ENCODE measurements at places on chromosomes 11 and 22. TPM values are rescaled to one million over a fixed set of nuclear protein-coding genes. Genes with fewer than 3 reads are reported as not detected.

Gene MS4A12
- not detected for polyA plus RNA-seq

Gene OR6A2
- not detected for polyA plus RNA-seq

Gene MAML2
- 1.5 TPM for polyA plus RNA-seq

Gene ZC3H12C
- polyA plus RNA-seq, result 3.2 TPM

Gene ARHGAP32
- polyA plus RNA-seq, result 3.5 TPM

Gene USH1C
- polyA plus RNA-seq, result 3.2 TPM

Gene BTBD18
- not detected for polyA plus RNA-seq

Gene TMEM151A
- polyA plus RNA-seq, result 1.8 TPM

Gene FOLR2
- not detected for polyA plus RNA-seq

Gene MPPED2
- not detected for polyA plus RNA-seq

Gene MS4A5
- not detected for polyA plus RNA-seq

Gene CHRDL2
- polyA plus RNA-seq, result 5.4 TPM

Gene C11orf87
- polyA plus RNA-seq, result not detected

DNA sequence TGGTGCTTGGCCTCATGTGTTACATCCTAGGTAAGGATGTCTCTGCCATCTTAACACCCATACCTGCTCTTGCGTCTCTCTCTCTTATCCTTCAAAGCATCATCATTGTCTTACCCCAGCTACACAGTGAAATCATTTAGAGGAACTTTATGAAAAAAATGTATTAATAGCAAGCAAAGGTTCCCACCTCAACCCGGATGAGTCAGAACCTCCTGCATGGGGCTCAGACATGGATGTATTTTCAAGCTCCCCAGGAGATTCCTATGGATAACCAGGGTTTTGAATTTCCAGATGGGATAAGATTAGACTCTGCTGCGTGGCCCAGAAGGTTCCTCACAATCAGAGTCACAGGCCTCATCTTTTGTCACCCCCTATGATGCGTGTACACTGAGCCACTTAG, 89.1 kb upstream of the NNMT start:
- no peak for DNase-seq

DNA sequence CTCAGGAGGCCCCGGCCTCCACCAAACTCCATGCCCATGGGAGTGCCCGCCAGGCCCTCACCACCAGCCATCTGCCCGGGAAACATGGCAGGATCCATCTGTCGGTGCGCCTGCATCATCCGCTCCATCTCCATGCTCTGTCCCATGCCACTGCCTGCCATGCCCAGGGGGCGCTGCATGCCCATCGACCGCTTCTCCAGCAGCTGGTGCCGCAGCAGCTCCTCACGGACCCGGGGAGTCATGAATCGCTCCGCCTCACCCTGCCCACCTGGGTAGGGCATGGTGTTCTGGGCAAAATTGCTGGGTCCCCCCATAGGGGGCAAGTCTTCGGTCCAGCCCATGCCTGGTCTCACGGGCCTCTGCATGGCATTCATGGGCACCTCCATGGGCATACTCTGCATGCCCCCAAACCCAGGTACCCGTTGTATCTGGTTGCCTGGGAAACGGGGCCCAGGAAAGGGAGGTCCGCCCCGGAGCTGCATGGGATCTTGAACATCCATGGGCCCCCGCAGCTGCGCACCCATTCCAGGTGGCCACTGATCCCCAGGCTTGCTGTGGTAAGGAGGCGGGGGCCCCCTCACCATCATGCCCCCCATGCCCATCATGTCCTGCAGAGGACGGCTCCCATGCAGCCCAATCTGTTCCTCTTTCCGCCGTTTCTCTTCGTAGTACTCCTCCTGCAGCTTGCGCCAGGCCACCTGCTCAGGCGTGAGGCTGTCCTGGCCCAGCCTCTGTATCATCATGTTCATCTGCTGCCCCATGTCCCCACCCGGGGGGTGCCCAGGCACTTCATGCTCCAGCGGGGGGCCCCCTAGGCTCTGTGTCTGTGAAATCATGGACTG, 18.0 kb downstream of the CXCR5 start:
- no peak for DNase-seq

DNA sequence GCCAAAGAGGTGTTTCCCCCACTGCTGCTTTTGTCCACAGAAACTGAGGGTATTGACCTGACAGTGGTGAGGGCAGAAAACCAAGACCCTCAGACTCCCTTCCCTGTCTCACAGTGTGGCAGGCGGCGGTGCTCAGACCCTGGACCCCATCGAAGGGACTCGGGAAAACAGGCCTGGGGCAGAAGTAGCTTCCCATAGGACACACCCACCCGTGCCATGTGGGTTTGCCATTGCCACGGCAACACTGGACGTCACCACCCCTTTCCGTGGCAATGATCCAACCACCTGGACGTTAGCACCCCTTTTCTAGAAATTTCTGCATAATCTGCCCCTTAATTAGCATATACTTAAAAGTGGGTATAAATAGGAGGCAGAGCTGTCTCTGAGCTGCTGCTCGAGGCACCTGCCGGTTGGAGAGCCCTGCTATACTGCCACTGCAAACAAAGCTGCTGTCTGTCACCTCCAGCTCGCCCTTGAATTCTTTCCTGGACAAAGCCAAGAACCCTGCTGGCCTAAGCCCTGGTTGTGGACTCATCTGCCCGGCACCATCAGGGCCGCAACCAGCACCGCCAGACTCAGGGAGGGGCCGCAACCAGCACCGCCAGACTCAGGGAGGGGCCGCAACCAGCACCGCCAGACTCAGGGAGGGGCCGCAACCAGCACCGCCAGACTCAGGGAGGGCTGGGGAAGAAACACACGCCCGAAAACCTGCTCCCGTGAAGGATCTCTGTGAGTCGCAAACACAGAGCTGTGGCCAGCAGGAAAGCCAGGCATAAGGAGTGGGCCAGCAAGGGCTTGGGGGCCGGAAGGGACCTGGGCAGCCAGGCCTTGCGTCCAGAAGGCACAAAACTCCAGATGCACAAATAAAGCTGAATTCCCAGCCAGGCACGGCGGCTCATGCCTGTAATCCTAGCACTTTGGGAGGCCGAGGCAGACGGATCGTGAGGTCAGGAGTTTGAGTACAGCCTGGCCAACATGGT, 10.4 kb downstream of the MLC1 start:
- no peak for DNase-seq

DNA sequence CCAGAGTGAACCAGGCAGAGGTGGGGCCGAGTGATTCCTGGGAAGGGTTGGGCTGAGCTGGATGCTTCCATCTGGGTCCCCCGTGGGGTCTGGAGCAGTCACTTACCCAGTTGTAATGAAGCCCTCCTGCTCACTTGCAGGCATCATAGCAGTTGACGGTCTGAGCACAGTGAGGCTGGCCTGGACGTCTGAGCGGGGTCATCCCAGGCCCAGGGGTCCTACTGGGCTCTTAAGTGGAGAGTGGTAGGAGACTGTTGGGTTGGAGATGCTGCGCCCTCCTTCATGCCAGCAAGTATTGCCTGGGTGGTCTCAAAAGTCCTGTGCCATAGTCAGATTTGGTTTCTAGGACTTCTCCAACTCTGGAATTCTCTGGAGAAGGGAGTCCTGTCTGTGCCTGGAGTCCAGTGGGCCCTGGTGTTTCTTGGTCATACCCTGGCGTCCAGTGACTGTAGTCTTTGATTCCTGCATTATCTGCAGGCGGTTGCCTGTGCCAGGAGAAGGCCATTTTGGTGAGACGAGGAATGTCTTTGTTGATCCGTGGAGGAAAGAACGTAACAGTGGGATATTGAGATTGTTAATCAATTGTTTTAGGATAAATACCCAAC, 82.3 kb downstream of the TBC1D22A start:
- no peak for DNase-seq

DNA sequence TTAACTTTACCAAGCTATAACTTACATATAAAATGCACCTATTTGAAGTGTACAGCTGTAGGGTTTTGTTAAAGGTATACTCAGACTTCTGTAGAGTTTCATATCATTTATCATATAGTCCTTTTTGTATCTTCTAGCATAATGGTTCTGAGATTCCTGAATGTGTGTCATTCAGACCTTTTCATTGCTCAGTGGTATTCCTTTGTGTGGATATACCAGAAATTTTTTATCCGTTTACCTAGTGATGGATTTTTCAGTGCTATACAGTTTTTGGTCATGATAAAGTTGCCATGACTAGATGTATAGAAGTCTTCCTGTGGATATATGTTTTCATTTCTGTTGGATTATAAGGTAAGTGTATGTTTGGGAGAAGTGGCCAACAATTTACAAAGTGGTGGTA, 6.3 kb upstream of the PITPNB start:
- no peak for DNase-seq

GRCh38 chr11:108873941-108874340, 209.1 kb downstream of the DDX10 start:
- DNase-seq, result no peak

DNA sequence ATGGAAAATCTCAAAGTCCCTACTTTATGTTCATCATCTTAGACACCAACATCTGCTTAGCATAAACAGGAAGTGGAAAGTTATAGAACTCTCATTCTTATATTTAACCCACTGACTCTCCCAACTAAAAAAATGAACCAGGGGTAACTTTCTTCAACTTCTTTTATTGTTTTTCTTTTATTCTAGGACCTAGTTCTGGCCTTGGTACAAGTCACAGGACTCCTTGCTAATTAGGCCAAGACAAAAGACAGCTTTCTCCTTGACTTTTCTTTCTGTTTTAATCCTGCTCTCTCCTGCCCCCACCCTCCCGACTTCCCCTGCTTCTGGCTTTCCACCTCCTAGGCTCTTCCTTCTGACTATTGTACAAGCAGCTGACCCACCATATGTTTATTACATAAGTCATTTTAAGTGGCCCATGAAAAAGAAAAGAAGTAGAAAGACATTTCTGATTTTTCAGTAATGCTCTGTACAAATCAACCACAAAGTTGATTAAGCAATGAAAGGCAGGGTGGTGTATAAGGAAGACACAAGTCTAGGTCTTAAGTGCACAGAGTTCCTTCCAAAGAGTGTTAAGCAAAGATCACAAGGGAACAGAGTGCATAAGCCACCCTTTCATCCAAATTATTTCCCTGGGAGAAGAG, 18.3 kb downstream of the JAML start:
- DNase-seq, result no peak

- DNase-seq, result no peak
These were observed 173.7 kb downstream of the ADAMTS15 start for GRCh38 chr11:130622141-130622542.

DNA sequence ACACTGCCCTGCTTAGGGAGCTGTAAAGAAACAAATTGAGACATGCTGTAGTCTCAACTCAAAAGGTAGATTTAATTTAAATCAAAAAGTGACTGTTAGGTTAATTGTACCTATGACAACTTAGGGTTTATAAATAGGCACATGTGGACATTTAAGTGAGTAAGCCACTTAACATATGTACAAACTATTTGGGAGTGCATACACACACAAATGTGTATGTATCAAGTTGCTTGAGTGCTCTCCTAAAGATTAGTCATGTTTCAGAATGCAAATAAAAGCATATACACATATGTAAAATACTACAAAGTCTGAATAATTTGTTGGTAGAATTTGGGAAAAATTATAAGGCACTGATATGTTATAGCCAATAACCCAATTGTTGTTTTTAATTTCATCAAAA, 1435.7 kb downstream of the LRRC4C start:
- DNase-seq, result no peak

GRCh38 chr11:108218455-108218854, 4.0 kb downstream of the NPAT start:
- no peak for DNase-seq

GRCh38 chr22:37259540-37260029, 15.5 kb upstream of the RAC2 start:
- DNase-seq, result peak; percentile 57

DNA sequence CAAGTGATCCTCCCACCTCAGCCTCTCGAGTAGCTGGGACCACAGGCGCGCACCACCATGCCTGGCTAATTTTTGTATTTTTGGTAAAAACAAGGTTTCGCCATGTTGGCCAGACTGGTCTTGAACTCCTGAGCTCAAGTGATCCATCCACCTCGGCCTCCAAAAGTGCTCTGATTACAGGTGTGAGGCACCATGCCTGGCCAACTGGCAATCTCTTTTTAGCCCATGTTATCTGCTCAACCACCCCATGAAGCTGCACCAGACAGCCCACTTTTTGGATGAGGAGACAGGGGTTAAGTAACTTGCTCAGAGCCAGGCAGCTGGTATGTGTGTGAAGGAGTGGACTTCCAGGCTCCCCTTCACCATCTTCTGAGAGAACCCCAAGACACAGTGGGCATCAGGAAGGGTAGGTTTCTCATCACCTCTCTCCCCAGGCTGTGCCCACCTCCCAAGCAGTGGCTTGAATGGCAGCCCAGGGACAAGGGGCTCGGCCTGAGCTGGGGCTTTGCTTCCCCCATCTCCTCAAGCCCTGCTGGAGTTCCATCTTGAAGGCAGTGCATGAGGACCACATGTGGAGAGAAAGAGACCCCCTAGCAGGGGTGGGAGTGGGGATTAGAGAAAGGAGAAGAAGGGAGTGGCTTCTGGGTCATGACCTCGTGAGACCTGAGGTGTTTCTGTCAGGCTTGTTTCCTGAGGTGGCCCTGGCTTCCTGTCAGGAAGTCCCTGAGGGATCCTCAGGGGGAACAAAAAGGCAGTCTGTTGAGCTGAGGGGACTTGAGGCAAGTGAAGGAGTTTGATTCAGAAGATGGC, 87.5 kb upstream of the PARVA start:
- DNase-seq, result no peak

DNA sequence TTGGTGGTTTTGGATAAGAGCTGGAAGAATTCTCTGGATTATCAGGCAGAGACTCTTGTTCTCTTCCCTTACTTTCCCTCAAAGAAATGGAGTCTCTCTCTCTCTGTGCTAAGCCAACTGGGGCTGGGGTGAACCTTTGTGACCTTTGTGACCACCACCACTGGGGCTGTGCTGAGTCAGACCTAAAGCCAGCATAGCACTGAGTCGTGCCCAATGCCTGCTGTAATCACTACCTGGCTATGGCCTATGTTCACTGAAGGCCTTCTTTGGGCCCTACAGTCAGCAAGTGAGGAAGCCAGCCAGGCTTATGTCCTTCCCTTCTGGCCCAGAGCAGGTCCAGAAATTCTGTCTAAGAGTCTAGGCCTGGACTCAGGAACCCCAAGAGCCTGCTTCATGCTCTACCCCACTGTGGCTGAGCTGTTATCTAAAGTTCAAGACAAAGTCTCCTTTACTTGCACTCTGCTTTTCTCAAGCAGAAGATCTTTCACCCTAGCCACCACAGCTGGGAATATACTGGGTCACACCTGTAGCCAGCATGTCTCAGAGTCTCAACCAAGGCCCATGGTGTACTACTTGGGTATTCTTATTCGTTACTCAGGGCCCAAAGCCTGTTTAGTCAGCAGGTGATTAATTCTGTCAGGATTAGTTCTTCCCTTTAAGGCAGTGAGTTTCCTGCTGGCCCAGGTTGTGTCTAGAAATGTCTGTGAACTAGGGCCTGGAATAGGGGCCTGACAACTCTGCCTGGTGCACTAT, 86.0 kb downstream of the EHF start:
- DNase-seq, result no peak

DNA sequence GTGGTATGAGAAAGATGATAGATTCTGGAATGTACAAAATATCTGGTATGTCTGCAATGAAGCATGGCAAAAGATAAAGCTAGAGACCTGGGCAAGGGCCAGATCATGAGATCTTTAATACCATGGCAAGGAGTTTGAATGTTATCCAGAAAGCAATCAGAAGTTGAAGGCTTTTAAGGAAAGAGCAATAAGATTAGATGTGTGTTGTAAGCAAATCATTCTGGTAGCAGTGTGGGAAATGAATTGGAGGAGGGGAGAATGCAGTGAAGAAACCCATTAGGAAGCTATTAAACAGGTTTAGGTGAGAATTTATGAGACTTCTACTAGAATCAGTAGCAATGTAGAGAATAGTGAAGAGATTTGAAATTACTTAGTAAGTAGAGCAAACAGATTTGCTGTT, 32.2 kb upstream of the SYT9 start:
- DNase-seq, result no peak

GRCh38 chr22:42959576-42960509, 55.1 kb downstream of the PACSIN2 start:
- DNase-seq, result peak; percentile 43

All from A549 (cell line).